T-cell (primary cell): ENCODE measurements at places on chromosomes 11 and 22. TPM values are rescaled to one million over a fixed set of nuclear protein-coding genes. Genes with fewer than 3 reads are reported as not detected.

Gene MS4A4A
- not detected for total RNA-seq

Gene NAV2
- 2.1 TPM for total RNA-seq

Gene ENDOD1
- 7.6 TPM for total RNA-seq

Gene CHRDL2
- not detected for total RNA-seq

Gene TYR
- total RNA-seq, result not detected

Gene HEPHL1
- total RNA-seq, result not detected

Gene GDPD4
- total RNA-seq, result not detected

Gene MS4A15
- not detected for total RNA-seq

Gene ANO3
- not detected for total RNA-seq

Gene KRTAP5-9
- total RNA-seq, result not detected

Gene PATE4
- not detected for total RNA-seq

Gene HPX
- 4.7 TPM for total RNA-seq

Gene OR10A2
- not detected for total RNA-seq

GRCh38 chr11:66076561-66076960 is 6.5 kb downstream of the PACS1 start:
- no peak for DNase-seq

GRCh38 chr11:44502506-44502905 is 63.0 kb upstream of the CD82 start:
- no peak for DNase-seq

DNA sequence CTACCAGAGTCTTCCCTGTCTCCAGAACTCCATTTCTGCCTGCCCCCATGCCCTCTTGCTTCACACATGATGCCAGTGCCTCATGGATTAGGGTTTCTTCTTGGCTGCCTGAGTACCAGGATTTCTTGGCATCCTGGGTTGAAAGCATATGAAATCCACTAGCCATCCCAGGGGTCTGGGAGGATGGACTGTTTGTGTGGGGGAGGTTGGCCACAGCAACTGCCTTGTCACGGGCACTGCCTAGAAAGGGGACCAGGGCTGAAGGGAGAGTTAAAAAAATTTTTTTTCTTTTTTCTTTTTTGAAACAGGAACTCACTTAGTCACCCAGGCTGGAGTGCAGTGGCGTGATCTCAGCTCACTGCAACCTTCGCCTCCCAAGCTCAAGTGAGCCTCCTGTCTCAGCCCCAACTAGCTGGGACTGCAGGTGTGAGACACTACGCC is 4.2 kb downstream of the USP35 start:
- DNase-seq, result no peak

DNA sequence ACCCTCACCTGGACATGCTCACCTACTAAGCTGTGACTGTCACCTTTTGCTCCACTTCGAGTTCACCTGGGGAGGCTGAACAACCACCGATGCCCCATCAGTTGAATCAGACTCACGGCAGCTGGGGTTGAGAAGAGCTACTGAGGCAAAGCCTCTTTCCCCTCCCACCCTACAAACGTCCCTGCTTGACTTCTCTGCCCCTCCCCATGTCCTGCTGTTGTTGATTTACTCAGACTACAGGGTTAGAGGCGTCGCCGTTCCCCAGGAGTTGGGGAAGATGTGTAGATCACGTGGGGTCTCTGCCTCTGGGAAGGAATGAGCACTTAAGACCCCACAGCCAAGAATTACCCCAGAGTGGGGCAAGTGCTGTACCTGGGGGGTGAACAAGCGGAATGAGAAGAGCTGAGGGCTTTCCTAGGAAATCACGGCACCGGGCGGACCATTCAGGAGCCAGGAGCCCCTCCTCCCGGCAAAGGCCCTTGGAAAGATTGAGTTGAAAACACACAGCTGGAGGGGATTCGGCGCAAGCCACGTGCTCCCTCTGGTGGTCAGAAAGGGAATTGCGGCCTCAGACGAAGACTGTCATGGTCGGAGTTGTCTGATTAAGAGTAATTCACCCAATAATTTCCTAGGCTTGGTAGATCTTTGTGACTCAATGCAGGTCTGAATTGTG is 7.0 kb downstream of the FXYD2 start:
- DNase-seq, result peak; percentile 58

DNA sequence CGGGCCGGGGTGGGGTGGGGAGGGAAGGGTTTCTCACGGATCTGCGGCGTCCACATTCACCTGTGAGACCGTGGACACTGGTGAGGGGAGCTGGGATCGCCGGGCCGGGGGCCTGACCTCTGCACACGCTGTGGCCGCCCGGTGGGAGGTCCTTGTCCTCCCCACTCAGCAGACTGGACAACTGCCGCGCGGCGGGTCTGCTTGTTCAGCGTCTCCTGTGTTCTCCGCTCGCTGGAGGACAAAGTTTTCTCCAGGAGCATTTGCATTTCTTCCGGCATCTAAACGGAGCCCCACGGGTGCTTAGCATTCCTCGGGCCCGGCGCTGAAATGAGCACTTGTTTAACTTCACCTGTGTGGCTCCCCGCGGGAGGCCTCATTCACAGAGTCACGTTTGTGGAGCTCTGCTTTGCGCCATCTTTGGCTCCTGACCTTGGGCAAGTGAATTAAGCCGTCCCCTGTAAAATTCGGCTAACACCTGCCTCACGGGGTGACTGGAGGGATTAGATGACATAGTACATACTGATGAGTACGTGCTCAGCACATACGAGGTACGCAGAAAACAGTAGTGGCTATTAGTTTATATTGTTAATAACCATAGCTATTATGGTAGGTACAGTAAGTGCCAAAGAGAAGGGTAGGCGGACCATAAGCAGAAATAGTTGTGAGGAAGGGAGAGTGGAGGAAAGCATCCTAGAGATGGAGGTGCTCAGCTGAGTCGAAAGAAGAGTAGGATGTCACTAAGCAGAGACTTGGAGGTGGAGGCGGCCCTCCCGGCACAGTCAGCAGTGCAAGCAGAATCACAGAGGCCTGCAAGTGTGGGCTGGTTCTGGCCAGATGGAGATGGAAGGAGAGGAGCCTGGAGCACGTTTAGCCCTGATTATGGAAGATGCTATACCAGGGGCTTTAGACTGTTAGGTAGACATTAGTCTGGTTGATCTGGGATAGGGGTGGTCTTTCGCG is 885 bp downstream of the TRMU start:
- DNase-seq, result no peak

GRCh38 chr11:128208329-128209137 is 378.8 kb downstream of the ETS1 start:
- no peak for DNase-seq

GRCh38 chr11:17752144-17752543 is 17.6 kb downstream of the KCNC1 start:
- no peak for DNase-seq

DNA sequence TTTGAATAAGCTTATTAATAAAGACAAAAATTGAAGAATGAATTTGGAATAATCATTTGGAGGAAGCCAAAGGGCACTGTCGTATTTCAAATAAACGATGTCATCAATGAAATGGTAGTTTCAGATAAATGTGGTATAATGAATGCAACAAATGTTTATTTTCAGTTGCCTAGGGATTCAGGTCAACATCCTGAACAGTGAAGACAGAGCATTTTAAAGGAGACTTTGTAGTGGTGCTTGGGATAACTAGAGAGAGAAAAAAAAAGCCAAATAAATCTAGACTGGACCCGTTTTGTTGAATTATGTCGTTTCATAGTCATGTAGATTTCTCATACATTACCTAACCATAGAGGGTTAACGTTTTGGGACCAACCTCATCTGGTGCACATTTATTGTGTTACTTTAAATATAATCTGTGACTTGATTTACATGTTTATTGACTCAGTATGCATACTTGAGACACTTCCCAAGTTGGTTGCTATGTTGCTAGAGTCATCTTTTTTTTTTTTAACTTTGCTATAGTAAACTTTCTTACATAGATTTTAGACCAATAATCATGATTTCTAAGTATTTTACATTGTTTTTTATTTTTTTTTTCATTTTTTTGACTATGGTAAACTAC is 111.1 kb downstream of the NCAM1 start:
- no peak for DNase-seq

- no peak for DNase-seq
Observed at GRCh38 chr11:121754598-121754997, 301.8 kb upstream of the SORL1-AS1 start.

DNA sequence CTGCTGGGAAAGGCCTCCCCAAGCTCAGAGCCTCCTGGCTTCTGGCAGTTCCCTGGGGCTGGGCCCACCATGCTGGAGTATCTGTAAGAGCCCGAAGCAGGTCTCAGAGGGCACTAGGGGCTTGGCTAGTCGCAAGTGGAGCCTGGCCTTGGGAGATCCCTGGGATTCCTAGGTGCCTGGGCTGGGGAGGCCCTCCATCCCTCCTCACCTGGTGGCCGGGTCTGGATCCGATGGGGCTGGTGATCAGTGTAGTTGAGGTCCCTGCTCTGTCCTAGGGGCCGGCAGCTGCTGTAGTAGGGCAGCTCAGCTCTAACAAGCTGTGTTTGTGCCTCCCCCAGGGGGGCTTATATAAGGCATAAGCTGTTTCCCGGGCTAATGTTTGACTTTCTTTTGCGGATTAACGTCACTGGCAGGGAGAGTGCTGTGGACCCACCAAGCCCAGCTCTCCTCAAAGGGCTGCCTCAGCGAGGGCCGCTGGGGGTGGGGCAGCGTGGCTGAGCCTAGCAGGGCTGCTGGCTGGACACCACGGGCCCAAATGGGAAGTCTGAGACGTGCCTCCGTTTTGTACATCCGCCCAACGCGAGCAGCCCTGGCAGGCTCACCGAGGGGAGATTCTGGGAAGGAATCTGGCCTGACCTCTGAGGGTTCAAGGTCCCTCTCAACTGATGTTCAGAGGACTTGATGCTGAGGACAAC is at the start of gene SLC22A8:
SLC22A8 (minus strand) TSS at position 321 of the 695 bp plus-strand sequence. CDS start 883 bp downstream, outside the sequence.
- no peak for DNase-seq

DNA sequence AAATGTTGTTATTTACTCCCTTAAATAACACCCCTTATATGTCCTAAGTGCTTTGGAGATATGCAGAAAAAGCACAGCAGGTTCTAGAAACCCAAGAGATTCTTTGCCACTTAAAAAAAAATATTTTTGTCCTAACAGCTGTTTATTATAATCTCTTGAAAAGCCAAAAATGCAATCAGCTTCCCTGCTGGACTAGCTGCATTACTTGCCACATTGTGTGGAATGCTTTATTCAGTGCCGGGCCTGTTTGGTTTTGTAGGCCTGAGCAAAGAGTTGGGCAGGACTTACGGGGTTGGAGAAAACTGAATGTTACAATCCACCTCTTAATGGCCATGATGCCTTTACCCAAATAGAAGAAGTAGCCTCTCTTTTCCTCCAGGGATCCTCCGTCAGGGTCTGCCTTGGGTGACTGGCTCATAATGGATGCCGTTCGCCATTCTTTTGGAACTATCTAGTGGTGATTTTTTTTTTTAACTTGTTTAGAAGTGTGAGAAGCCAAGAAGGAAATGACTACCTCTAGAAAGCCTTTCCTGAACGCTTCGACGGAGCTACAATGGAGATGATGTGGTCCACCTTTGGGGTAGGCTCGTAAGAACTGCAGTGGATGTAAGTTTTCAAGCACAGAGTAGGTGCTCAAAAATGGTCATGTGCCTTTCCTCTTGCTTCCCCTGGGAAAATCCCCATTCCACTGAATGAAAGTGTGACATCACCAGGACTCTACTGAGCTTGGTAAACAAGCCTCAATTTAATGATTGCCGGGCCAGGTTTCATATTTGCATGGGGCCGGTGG is 241.3 kb upstream of the NCAM1 start:
- DNase-seq, result no peak

- DNase-seq, result no peak
Observed at GRCh38 chr11:33448461-33449130, 191.4 kb downstream of the HIPK3 start.

DNA sequence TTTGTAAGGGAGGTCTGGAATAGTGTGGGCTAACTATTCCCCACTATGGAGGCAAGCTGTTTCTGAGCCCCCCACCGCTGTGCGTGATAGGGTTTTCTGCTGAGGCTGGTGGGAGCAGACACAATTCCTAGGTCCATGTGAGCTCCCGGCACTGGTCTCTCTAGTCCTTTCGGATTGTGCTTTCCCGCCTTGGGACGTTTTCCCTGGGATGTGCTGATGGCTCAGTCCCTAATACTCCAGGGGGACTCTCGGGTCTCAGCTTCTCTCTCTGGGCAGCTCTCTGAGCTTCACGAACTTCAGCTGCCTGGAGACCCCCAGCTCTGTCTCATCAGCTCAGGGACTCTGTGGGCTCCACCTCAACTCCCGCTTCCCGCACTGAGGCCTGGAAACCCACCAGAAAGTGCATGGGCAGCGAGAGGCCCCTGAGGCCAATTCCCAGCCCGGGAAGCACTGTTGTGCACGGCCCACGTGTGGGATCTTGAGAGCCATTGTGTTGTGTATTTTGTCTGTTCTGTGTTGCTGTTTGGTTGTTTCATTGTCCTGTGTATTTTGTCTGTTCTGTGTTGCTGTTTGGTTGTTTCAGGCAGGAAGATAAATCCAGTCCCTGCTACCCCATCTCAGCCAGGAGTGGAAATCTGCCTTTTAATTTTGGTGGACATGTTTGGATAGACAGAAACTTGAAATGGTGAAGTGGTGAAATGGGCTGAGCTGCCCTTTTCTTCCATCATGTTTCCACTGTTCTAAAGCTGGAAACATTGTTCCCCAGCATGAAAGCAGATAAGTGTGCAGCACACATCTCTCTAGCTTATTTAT is 12.7 kb upstream of the TNNT3 start:
- no peak for DNase-seq

- DNase-seq, result no peak
Observed at GRCh38 chr22:48627203-48627602, 1200.5 kb downstream of the BRD1 start.

DNA sequence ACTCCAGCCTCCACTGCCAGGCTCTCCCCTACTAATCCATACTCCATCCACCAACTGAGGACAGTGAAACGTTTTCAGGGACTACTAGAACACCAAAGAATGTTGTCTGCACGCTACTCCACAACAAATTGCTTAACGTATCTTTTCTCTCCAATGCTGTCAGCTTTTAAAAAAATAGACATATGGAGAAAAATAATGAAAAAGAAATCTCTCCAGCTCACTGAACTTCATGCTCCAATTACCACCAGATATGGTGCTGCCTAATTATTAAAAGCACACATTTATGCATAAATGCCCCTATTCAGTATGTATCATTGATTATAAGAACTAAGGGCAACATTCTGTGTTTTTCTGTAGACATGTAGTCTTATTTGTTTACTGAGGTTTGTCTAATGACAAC is 672.2 kb upstream of the ANO3 start:
- no peak for DNase-seq

DNA sequence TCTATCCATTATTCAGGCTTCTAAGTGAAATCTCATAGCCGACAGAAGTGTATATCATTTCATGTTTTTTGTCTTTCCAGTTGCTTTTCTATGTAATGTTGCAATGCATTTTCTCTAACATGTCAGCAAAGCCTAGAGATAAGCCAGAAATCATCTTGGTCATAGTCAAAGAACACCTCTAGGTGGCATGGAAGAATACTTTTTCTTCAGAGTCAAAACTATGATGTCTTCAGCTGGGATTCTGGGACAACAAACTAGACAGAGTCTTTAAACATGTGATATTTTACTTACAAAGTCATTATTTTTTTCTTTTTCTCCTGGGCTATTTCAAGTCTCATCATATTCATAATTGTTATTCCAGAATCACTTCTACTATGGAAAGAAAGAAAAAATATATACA is 4.4 kb downstream of the GAS2 start:
- DNase-seq, result no peak

- DNase-seq, result peak; percentile 59
Observed at GRCh38 chr22:26579331-26579886, 10.5 kb downstream of the TPST2 start.

- DNase-seq, result no peak
Observed at GRCh38 chr11:47306484-47306844, 36.5 kb downstream of the MADD start.
